ENCODE measurements at places on chromosomes 2 and 18.

GRCh38 chr2:52036024-52036423, 1004.1 kb upstream of the NRXN1 start:
- no peak for DNase-seq

GRCh38 chr2:217666338-217666737, 336.5 kb downstream of the TNS1 start:
- no peak for DNase-seq

DNA sequence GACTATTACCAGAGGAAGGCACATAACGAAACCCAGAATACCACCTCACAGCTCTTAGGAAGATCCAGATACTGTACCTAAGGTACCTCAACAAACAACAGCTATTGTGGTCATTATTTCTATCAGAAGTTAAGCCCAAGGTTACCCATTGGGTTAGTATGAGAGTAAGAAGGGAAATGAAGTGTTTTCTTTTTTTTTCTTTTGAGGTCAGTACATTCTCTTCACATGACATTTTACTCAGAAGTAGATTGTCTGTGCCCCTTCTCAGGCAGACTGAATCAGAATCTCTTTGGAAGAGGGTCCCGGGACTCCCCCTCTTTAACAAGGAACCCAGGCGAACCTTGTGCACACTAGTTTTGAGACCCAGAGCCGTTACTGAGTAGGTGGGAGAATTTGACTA, 233.7 kb upstream of the CXCR4 start:
- no peak for DNase-seq

GRCh38 chr2:30403592-30404312, 43.3 kb upstream of the LCLAT1 start:
- no peak for DNase-seq

DNA sequence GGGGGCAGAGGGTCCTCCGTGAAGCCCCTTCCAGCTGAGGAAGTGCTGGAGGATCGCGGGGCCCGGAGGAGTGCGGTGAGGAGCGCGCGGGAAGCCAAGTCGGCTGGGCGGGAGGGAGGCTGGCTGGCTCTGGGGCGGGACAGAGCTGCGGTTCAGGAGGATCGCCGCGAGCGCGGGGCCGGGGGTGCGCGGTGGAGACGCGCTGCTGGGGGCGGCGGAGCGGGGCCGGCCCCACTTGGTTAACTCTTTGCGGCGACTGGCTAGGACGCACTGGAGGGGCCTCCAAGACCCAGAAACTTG, 464 bp downstream of the CYBRD1 start:
- peak; percentile 28 for DNase-seq

- no peak for DNase-seq
These were observed 150.2 kb downstream of the LRRTM1 start for GRCh38 chr2:80154231-80154915.

GRCh38 chr2:178279142-178279541, 84.8 kb downstream of the OSBPL6 start:
- DNase-seq, result no peak

- DNase-seq, result no peak
These were observed 1094.7 kb downstream of the BCL11A start for GRCh38 chr2:59458800-59459199.

DNA sequence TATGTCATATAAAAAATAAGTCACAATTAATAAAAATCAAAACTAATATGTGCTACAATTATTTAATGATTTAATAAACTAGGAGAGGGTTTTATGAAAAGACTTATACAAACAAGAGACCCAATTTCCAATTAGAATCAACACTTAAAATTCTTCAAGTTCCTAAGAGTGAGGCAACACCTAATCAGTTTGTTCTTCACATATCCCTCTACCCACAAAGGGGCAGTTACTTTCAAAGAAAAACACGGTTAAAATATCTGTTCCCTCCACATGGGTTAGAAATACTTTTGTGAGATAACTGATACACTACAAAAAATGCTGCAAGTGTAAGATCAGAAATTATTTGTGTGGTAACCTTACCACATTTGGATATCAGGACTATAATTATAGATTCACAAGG, 357.0 kb downstream of the ERBB4 start:
- DNase-seq, result no peak

GRCh38 chr2:85754313-85755095, 713 bp downstream of the ATOH8 start:
- peak; percentile 61 for DNase-seq

DNA sequence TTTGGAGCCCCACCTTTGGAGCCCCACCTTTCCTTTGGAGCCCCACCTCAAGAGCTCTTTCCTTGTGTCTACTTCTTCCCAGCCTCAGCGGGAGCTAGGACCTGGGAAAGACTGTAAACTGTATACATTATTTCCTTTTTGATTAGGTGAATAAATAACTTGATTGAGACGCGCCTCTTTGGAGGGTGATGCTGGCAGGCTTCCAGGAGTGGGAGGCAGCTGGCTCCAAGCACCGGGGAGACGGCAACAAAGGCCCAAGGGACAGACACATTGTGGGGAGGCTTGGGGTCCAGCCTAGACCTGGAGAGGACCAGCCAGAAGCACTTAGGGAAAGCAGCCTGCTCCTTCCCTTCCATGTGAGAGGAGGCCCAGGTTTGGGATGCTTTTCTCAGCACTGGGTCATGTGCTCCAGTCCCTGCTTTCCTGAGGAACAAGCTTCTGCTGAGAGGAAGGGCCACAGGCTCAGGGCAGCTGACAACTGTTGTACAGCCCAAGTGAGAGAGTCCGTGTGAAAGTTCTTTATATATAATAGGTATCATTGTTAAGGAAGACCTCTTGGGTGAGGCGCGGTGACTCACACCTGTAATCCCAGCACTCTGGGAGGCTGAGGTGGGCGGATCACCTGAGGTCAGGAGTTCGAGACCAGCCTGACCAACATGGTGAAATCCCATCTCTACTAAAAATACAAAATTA, 297.2 kb upstream of the SLC14A2 start:
- peak; percentile 34 for DNase-seq

DNA sequence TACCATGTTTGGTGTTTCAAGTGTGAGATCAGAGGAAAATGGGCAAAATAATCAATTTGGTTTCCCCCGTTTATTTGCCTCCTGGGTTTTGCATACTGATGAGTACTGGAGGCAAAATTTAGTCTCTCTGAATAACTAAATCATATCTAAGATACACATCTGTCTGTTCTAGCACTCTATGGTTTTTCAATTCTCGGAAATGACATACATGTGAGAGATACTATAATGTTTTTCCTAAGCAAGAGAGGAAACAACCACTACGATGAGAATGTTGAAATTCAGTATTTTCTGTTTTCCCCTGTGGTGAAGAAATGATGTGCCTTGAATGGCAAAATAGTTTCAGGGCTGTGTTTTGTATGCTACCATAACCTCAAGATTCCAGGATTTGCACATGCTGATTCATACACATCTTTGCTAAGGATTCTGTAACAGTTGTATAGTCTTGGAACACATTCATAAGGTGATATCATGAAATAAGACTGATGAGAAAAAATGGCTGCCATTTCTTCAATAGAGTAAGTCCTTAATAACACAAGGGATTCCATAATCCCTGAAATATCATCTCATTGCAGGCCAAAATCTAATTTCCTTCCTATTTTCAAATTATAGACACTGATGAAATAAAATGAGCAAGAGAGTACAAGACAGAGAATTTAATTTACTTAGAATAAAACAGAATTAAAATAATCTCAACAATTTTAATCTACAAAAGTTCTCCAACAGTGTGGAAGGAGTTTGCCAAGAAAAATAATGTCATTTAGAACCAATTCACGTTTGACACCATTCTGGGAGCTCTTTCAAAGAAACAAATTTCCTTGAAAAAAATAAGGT, 316.6 kb downstream of the FIGN start:
- no peak for DNase-seq

DNA sequence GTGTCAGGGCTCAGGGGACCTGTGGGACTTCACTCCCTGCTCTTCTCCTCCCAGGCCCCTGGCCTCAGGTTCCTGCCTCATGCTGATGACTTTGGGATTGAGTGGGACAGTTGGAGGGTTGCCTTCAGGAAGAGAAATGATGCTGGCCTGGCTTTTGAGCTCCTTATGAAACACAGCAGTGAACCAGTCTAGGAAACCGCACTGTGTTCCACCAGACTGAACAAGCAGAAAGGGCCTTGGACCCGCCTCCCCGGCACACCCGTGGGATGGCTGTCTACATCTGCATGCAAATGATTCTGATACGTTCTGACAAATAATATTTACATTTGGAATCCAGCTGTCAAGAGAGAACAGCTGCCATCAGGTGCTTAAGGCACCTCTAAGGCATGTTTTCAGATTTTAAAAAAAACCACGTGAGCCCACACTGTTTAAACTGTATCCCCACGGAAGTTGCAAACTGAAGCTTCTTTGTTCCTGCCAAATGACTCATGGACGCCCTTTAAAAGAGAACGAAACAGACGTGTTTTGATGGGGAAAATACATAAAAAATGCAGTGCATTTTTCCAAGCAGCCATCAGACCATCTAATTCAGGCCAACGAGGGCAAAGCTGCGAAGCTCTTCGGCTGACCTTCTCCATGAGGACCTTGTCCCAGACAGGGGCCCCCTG, 27.6 kb upstream of the ASAP2 start:
- DNase-seq, result peak; percentile 54

DNA sequence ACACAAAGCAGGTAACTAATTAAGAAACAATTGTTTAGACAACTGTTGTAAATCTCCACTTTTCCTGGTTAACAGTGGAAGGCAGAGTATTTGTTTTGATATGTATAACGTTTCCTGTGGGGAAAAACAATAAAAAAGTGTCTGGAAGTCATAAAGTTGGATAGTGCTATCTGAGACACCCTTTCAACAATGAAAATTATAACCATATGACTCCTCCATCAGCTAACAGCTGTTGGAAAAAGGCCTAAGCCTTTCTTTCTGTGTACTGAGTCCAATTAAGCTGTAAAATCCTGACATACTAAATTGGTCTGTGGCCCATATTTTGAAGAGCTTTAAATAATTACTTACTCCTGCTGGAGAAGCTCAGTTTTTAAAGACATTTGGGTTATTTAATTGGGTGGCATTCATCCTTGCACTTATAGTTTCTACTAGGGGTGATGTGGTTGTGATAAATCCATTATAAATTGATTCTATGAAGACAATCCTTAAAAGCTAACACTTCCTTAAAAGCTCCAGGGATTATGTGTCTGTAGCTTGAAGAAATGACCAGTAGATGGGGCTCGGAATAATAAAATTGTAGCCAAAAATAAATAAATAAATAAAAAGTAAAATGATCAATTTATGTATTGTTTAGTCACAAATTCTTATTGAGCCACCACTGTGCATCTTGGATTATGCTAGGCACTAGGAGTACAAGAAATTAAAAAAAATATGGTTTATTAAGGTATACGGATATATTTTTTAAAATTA, 698.1 kb upstream of the NXPH2 start:
- peak; percentile 78 for DNase-seq

- peak; percentile 53 for DNase-seq
These were observed at the start of gene IAH1 for GRCh38 chr2:9474361-9475057. IAH1 (plus strand) TSS chr2:9474551; CDS start chr2:9474567, 16 bp downstream.

GRCh38 chr18:48488388-48488850, 50.4 kb upstream of the CTIF start:
- no peak for DNase-seq

- DNase-seq, result no peak
These were observed 19.1 kb upstream of the TRIB2 start for GRCh38 chr2:12697617-12698016.

DNA sequence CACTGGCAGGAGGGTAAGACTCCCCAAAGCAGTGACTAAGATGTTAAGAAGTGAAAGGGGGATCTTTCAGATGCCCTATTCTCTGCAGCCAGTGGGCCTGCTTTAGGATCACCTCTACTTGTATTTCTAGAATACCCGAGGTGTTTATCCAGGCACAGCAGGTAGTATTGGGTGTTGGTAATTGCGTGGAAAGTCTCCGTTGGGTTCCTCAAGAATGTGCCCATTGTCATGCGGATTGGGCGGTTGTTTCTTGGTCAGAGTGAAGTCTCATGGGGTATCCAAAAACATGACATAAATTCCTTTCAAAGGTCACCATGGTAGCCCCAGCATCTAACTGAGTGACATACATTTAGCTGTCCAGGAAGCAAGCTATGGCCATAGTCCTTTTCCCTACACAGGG, 308.8 kb downstream of the RPIA start:
- DNase-seq, result no peak

GRCh38 chr2:241926541-241927311, 57.2 kb downstream of the RTP5 start:
- no peak for DNase-seq

GRCh38 chr2:143070704-143071103, 58.5 kb upstream of the ARHGAP15 start:
- no peak for DNase-seq

DNA sequence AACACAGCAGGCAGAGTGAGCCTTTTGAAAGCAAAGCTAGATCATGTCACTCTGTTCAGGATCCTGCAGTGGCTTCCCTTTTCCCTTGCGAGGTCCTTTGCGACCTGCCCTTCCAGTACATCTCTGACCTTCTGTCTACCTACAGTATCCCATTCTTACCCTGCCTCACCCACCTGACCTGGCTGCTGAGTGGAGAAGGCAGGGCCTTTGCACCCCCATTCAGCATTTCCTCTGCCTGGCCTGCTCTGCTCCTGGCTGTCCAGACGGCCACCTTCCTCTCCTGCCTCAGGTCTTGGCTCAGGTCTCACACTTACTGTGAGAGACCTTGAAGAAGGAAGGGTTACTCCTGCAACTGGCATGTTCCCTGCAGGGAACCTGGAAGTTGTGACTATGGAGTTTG, 77.4 kb downstream of the MAPRE2 start:
- no peak for DNase-seq

DNA sequence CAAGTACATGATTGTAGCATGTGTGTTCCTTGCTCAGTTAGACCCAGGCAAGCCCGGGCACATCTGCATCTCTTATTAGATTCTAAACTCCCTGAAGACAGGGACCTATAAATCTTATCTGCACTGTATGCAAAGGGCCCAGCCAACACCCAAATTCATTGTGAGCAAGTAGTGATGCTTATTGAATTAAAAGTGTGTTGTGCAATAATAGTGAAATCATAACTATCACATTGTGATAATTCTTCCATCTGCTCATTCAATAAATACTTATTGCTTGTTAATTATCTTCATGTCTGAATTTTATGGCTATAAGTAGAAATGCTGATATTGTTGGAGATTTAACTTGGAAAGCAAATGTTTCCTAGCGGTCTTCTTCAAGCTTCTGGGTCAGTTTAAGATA, 387.5 kb downstream of the SLC4A3 start:
- no peak for DNase-seq

DNA sequence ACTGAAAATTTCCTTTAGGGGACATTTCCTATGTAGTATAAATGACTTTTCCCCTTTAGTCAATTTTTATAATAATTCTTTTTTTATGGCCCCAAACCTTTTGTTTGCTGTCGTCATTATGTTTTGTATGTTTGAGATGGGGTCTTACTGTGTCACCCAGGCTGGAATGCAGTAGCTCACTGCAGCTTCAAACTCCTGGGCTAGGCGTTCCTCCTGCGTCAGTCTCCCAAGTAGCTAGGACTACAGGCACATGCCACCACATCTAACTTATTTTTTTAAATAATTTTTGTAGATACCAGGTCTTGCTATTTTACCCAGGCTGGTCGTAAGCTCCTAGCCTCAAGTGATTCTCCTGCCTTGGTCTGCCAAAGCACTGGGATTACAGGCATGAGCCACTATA, 30.8 kb upstream of the GALM start:
- DNase-seq, result no peak
